ENCODE measurements at places on chromosomes 2 and 18.

DNA sequence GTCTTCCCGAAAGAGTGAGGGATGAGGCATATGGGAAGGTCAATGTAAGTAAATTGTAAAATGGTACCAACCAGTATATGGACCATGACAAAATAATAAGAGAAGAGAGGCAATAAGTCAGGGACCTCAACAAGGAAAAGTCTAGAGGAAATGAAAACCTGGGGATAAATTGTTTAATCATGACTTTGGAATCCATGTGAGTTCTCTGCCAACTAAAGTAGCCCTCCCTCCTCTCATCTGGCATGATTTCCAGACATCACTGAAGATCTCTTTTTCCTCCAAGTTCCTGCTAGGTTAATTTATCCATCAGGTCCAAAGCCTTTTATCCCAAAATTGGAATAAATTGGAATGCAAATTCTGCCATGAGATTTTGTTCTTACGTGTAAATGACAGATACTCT is 417.9 kb downstream of the NRXN1 start:
- no peak for DNase-seq

- DNase-seq = no peak
Observed at GRCh38 chr2:64652231-64653108, 1.2 kb downstream of the SERTAD2 start.

GRCh38 chr2:178315488-178315948 is 121.2 kb downstream of the OSBPL6 start:
- no peak for DNase-seq

DNA sequence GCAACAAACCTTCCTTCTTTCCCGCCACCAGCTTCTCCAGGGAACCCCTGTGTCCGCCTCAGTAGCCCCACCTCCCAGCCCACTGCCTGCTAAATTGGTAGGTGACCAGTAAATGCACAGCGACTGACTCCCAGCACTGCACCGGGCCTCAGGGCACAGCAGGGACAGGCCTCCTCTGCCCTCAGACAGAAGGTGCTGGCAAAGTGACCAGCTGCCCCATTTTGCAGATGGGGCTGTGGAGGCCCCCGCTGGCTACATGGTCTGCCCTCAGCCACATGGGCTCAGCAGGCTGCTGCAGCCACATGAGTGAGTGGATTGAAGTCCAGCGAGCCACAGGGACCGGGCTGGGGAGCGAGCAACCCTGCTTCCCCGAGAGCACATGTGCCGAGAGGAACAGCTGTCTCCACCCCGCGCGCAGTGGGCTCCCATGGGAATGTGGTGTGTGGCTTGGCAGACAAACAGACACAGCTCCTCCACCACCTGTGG is 7.8 kb upstream of the NPPC start:
- no peak for DNase-seq

DNA sequence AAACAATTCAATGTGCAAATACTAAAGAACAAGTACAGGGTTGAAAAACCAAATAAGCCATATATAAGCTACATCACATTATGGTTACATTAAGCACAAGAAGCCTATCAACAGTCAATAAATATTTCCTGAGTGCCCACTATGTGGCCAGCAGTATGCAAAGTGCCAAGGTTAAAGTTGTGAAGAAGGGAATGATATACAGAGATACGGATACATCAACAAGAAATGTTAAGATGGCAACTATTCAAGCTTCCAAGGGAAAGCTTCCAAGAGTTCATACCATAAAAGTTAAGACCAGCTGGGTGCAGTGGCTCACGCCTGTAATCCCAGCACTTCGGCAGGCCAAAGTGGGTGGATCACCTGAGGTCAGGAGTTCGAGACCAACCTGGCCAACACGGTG is 14.0 kb downstream of the DYM start:
- DNase-seq = no peak

DNA sequence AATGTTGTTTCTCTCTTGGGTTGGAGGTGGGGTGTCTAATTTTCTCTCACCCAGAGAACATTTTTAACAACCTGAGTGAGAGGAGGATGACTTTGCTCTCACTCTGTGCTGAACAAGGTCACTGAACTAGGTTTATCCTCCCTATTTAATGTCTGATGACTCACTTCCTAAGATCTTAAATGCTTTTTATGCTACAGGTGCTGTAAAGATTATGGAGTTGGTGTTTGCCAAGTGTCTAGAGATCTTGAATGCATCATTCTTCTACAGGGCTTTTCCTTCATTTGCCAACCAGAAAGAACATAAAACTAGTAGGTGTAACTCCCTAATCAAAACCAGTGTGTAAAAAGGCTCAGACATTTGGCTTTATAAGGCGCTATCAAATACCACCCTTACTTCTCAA is 350.5 kb upstream of the ETAA1 start:
- DNase-seq = no peak

DNA sequence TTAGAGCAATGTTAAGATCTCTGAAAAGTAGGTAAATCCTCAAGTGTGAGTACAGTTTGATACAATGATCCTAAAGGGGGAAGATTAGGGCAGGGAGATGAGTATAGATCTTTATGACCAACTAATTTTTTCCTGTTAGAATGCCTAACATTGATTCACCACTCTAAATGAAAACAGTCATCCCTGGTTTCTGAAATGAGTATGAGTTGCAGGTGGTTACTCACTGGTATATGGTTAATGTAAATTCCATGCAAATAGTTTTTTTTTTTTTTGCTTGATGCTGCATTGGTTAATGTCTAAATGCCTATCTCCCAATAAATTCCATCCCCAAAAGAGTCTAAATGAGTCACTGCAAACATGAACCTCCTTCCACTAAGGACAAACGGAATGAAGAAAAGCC is 55.0 kb upstream of the SERPINB2 start:
- no peak for DNase-seq

- no peak for DNase-seq
Observed at GRCh38 chr2:144304202-144304601, 215.7 kb downstream of the ZEB2 start.
